Glomerular endothelial cell (primary cell): ENCODE measurements at places on chromosomes 5 and 9. TPM values are rescaled to one million over a fixed set of nuclear protein-coding genes. Genes with fewer than 3 reads are reported as not detected.

DNA sequence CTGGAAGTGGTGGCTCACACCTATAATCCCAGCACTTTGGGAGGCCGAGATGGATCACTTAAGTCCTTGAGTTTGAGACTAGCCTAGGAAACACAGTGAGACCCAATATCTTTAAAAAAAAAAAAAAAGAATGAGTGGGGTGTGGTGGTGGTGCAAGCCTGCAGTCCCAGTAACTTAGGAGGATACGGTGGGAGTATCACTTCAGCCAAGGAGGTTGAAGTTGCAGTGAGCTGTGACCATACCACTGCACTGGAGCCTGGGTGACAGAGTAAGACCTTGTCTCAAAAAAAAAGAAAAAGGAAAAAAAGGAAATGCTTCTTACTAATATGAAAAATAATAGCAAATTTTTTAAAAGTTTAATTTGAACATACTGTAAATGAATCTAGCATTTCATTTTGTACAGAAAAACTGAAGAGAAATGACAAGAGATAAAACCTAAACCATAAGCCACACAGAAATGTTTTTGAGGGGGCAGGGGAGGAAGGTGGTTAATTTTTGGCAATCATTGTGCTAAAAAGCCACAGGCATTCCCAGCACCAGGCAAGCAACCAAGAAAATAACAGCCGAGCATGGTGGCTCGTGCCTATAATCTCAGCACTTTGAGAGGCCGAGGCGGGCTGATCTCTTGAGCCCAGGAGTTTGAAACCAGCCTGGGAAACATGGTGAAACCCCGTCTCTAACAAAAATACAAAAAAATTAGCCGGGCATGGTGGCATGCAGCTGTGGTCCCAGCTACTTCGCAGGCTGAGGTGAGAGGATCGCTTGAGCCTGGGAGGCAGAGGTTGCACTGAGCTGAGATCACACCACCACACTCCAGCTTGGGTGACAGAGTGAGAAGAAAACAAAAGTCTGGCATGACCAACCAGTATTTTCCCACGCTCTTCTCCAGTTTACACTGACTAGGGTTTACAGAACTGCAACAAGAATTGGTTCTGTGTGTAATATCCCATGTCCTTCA is 114.5 kb upstream of the NR5A1 start:
- DNase-seq, result no peak

C9orf50 gene
- total RNA-seq, result not detected in 2 replicates

DNA sequence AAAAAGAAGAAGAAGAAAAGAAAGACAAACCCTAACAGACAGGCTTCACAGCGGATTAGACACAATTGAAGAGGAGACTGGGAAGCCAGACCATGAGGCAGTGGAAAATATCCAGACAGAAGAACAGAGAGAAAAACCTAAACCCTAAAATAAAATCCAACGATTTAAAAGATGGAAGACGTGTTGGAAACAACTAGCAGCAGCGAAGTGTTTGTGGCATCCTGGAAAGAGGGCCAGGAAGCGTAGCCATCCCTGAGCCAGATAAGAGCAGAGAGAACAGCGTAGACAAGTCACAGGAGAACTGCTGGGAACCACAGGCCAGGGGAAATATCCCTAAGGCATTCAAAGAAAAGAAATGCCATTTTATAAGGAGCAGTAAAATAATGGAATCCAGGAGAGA is 39.7 kb upstream of the NKD2 start:
- DNase-seq, result no peak

DNA sequence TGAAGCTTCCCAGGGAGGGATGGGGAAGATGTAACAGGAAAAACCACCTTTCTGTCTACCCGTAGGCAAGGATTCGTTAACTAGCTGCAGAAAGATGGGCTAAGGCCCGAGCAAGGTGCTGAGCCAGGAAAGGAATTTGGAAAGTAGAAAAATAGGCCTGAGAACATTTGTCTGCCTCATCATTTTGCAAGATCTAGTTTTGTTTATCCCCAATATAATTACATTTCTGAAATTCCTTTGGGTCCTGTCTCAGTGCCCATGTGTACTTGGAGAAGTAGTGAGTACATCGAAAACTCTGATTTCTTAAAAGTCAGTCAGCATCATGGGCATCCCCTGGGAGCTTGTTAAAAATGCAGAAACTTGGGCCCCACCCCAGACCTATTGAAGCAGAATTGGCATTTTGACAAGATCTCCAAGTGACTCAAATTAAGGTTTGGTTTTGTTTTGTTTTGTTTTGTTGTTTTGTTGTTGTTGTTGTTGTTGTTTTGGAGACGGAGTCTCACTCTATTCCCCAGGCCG is 52.1 kb upstream of the CEMIP2 start:
- no peak for DNase-seq

DNA sequence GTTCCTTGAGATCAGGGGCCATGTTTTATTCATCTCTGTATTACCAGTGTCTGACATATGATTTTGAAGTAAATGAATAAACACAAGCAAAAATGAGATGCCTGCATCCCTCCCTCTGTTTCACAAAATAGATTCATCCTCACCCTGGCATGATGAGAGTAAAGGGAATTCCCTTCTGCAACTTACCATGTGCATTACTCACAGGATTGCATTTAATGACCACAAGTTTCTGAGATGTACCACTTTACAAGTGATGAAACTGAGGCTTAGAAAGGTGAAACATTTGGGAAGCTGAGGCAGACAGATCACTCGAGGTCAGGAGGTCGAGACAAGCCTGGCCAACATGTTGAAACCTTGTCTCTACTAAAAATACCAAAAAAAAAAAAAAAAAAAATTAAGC is 74.2 kb upstream of the TNFSF8 start:
- no peak for DNase-seq

WDR41 gene
- total RNA-seq, result 38.4 and 39.5 TPM in 2 replicates
